ENCODE measurements at places on chromosomes 7 and 10. TPM values are rescaled to one million over a fixed set of nuclear protein-coding genes. Genes with fewer than 3 reads are reported as not detected.
A peak's percentile ranks its signal among the peaks of the same experiment; 100 is the strongest.

DNA sequence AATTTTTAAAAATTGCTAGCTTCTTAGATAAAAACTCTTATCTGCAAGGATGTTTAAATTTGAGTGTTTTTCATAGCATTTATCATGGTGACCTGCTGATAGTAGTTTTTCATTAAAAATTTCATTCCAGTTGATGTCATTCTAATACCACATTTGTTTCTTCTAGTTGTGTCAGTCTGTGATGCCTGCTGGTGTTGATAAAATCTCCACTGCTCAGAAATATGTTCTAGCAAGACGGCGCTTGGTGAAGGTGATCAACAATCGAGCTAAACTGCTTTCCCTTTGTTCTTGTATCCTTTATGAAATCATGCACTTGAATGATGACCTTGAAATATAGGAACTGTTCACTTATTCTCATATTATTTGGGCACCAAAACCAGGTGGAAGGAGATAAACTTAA, 17.6 kb upstream of the STMP1 start:
- no peaks in the 10 kb centered on the region for H3K27me3 ChIP-seq
- no peak overlapping the region for H3K4me3 ChIP-seq
- H3K4me1 ChIP-seq, result no peaks in the 10 kb centered on the region
- no peak for DNase-seq
- no peak overlapping the region for H3K27ac ChIP-seq

DNA sequence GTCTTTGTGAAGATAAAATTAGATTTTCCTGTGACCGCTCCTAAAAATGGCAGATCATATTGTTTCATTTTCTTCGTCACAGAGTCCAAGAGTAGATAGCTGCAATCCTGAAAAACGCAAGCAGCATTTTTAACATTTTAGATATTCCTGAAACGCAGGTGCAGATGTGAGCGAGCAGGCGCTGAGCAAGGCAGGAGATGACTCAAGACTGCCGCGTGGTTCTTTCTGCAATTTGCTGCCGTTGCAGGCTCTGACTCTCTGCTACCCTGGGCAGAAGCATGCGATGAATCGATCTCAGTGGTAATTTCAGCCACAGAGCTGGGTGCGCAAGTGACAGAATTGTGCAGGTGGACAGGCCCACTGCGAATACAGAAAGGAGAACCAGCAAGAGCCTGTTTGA, 331.9 kb downstream of the ACTR3B start:
- no peak overlapping the region for H3K4me3 ChIP-seq
- H3K27me3 ChIP-seq, result peaks cover 7% of the 10 kb centered on the region
- no peaks in the 10 kb centered on the region for H3K36me3 ChIP-seq
- no peaks in the 10 kb centered on the region for H3K4me1 ChIP-seq
- no peak overlapping the region for H3K27ac ChIP-seq
- no peak for DNase-seq

- H3K36me3 ChIP-seq, result no peaks in the 10 kb centered on the region
- peak; percentile 71 for DNase-seq
- H3K4me1 ChIP-seq, result no peaks in the 10 kb centered on the region
- H3K4me3 ChIP-seq, result no peak overlapping the region
- H3K27ac ChIP-seq, result peak overlapping the region; percentile 87
Measured at GRCh38 chr10:68156373-68157185, 47.3 kb downstream of the MYPN start.

DNA sequence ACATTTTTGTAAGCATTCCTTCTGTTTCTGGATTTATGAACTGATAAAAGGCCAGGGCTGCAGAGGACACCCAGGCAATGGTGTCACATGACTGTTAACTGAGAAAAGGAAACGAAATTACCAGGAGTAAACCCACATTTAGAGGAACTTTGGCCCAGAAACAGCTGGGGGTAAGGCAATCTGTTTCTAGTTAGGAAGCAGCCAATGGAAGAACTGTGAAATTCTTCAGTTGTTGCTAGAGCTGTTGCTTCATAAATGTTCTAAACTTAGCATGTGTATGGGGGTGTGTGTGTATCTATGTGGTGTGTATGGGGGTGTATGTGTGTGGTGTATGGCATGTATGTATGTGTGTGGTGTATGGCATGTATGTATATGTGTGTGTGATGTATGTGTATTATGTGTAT, 11.8 kb upstream of the PDCD4 start:
- peak overlapping the region; percentile 43 for H3K27ac ChIP-seq
- no peaks in the 10 kb centered on the region for H3K36me3 ChIP-seq
- no peak overlapping the region for H3K4me3 ChIP-seq
- no peaks in the 10 kb centered on the region for H3K27me3 ChIP-seq

- no peak overlapping the region for H3K27ac ChIP-seq
- no peaks in the 10 kb centered on the region for H3K4me1 ChIP-seq
- no peak for DNase-seq
- no peaks in the 10 kb centered on the region for H3K36me3 ChIP-seq
Measured at GRCh38 chr7:17118412-17118811, 180.0 kb upstream of the AHR start.

- no peaks in the 10 kb centered on the region for H3K36me3 ChIP-seq
- H3K27me3 ChIP-seq, result no peaks in the 10 kb centered on the region
- no peak for DNase-seq
Measured at GRCh38 chr10:106082865-106083264, 1081.6 kb downstream of the SORCS1 start.

- H3K36me3 ChIP-seq, result no peaks in the 10 kb centered on the region
- DNase-seq, result no peak
- no peak overlapping the region for H3K27ac ChIP-seq
- no peaks in the 10 kb centered on the region for H3K27me3 ChIP-seq
- H3K4me3 ChIP-seq, result no peak overlapping the region
Measured at GRCh38 chr7:129213828-129214227, 11.0 kb upstream of the AHCYL2 start.

Gene CCDC172
- polyA plus RNA-seq, result not detected

Gene AOAH
- 1.1 TPM for polyA plus RNA-seq

Gene ACSL5
- polyA plus RNA-seq, result 8.9 TPM
